Naive thymus-derived CD8-positive, alpha-beta T cell (primary cell): ENCODE measurements at places on chromosomes 7 and 10. TPM values are rescaled to one million over a fixed set of nuclear protein-coding genes. Genes with fewer than 3 reads are reported as not detected.

Gene ITIH5
- not detected for total RNA-seq

Gene NACAD
- 0.16 TPM for total RNA-seq

Gene PTPRE
- total RNA-seq: 29.5 TPM

Gene IFIT5
- total RNA-seq: 22.0 TPM

Gene ASAH2
- 4.3 TPM for total RNA-seq

Gene NME8
- not detected for total RNA-seq

Gene CAV2
- total RNA-seq: not detected

Gene SFMBT2
- 30.1 TPM for total RNA-seq

Gene GPR26
- total RNA-seq: not detected

Gene FKBP6
- not detected for total RNA-seq

Gene CPA1
- not detected for total RNA-seq

Gene PSMC2
- total RNA-seq: 73.5 TPM

Gene CPA4
- total RNA-seq: not detected

Gene SKIDA1
- total RNA-seq: not detected

Gene H2BK1
- total RNA-seq: 2.6 TPM

Gene ACTR3C
- total RNA-seq: 9.8 TPM

Gene TMEM229A
- not detected for total RNA-seq

Gene ANK3
- 1.6 TPM for total RNA-seq

Gene A1CF
- not detected for total RNA-seq

Gene FAM25G
- total RNA-seq: not detected

Gene SPDYE6
- not detected for total RNA-seq

Gene LAMB4
- total RNA-seq: 0.27 TPM

Gene OPN1SW
- total RNA-seq: not detected

Gene GRID2IP
- total RNA-seq: 2.6 TPM

Gene COL17A1
- not detected for total RNA-seq

Gene LIPK
- not detected for total RNA-seq

Gene GFRA1
- not detected for total RNA-seq
